ENCODE measurements at places on chromosomes 7 and 10.

DNA sequence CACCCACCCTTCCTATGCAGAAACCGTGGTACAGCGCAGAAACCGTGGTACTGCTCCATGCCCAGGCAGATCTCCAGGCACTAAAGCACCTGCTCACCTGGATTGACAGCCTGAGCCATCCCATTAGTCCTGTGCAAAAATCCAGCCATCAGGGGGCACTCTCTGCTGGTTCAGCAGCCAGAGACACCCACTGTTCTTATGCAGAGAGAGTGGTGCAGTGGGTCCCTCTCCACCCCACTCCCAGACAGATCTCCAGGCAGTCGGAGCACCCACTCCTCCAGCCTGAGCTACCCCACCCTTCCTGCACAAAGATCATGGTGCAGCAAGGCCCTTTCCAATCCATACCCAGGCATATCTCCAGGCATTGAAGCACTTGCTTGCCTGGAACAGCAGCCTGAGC, 219.8 kb downstream of the CTNNA3 start:
- DNase-seq, result no peak

DNA sequence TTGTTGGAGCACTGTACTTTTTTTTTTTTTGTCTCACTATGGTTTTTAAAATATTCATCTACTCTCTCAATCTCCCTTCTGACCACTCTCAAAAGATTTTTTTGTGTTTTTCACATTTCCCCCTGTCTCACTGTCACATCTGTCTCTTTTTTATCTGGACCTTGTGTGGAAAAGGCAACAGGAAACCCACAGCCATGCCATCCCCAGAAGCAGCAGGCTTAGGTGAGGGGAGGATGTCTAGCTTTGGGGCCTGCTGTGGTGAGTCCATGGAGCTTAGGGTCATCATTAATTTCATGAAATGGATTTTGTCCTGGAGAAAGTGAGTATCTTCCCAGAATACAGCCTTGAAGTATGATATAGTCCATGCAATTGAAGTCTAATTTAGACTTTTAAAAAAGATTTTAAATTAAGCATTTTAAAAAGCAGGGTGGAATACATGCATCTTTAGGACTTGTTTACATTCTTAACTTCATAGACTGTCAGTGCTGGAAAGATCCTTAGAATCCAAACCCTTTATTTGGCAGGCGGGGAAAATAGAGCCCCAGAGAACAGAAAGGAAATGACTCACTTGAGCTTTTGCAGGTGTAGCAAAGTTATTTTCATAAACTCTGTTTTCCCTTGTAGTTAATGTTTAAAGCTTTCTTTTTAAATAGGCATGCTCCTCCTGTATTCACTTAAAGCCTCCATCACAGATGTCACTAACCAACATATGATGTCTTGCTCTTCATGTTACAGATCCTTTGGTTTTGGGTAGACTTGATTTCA, 25.1 kb downstream of the MINDY4 start:
- no peak for DNase-seq

DNA sequence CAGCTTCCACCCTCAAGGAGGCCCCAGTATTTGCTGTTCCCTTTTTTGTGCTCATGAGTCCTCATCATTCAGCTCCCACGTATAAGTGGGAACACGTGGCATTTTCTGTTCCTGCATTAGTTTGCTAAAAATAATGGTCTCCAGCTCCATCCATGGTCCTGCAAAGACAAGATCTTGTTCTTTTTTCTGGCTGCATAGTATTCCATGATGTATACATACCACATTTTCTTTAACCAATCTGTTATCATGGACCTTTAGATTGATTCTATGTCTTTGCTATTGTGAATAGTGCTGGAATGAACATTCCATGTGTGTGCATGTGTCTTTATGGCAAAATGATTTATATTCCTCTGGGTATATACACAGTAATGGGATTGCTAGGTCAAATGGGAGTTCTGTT, 17.0 kb downstream of the KRIT1 start:
- no peak for DNase-seq

DNA sequence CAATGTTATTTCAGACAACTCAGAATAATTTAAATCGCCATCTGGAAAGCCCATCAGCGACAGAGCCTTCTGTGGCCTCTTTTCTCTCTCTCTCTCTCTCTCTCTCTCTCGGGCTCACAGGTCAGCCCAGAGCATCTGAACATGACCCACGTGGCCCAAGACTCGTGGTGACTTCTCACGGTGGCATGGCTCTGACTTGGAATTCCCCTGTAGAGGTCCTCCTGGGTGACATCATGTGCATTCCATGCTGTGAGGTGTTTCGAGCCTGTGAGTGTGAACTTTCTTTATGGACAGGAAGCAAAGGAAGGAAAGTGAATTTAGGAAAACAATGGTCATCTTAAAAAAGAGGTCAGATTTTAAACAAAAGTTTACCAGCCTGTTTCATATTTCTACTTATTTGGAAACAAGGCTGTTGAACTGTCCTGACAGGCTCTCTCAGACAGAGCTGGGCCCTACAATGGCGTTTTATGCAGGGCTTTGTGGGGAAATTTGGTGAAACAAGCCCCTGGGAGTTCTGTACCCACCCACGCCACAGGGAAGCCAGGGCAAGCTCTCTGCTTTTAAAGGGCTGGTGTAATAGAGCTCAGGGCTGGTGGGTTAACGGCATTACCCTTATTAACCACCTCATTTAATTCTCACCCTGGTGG, 359.7 kb upstream of the ZNF32 start:
- no peak for DNase-seq

DNA sequence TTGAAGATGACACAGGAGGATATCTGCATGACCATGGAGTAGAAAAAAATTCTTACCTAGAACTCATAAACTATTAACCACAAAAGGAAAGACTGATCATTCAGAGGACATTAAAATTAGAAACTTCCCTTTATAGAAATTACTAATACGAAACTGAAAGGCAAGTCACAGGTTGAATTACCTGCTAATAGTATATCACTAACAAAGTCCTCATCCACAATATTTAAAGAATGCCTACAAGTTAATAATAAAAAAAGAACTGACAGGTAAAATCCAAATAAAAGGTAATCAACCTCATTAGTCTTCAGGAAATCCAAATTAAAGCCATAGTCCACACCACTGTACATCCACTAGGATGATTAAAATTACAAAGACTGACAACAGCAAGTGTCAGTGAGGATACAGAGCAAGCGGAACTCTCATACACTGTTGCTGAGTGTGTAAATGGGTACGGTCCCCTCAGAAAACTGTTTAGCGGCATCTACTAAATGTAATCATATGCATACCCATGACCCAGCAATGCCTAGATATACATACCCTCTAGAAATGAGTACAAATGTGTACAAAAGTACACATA, 71.2 kb downstream of the ARHGAP21 start:
- no peak for DNase-seq

GRCh38 chr10:77637532-77638320, at the start of gene KCNMA1:
KCNMA1 (minus strand) TSS chr10:77637808.
- no peak for DNase-seq

DNA sequence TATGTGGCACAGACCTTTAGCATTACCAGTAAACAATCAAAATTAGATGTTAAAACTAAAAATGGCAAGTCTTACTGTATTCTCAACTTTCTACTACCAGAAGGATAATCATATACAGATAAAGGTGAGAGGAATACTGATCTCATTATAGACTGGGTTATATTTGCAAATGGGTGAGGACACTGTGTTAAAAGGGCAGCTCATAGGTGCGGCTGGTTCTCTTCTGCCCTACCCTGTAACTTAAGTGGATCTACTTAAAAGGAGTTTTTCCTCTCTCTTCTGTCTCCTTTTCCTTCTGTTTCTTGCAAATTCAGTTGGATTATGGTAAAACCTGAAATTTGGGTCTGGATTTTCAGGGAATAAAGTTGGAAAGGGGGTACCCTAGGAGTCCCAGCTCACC, 33.0 kb downstream of the WASL start:
- no peak for DNase-seq

GRCh38 chr7:40656349-40656748, 521.5 kb downstream of the SUGCT start:
- DNase-seq, result no peak

- no peak for DNase-seq
These were observed 5.7 kb downstream of the HECTD2 start for GRCh38 chr10:91415816-91416215.

GRCh38 chr10:131579251-131580071, 267.9 kb upstream of the TCERG1L start:
- no peak for DNase-seq

GRCh38 chr7:23469961-23470250, 385 bp downstream of the IGF2BP3 start:
- no peak for DNase-seq

DNA sequence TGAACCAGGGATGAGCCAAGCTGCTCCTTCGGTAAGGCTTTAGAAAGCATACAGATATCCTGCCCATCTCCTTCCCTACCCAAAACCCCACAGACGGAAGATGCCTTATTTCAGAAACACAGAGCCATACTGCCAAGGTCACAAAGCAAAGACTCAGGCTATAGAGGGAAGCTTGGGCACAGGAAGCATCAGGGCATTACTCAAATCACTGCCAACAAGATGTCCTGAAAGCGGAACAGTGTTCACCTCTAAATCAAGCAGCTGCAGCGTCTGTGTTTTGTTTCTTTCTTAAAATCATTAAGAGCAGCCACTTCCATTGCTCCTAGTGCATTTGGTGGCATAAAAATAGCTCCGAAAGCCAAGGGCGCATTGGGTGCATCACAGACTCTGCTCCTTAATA, 307.3 kb downstream of the SORCS1 start:
- DNase-seq, result no peak

DNA sequence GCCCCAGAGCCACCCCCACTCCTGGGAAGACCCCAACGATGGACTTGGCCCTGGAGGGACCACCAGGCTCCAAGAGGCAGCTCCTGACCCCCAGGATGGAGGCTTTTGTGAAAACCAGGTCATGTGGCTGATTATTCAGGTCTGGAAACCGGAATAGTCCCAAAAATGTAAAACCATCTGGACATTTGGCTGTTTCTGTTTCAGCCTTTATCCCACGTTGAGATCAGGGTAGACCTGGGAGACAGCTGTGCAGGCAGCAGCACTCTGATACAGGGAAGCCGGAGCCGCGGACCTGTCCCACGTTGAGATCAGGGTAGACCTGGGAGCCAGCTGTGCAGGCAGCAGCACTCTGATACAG, 7.1 kb upstream of the ADGRA1 start:
- no peak for DNase-seq

DNA sequence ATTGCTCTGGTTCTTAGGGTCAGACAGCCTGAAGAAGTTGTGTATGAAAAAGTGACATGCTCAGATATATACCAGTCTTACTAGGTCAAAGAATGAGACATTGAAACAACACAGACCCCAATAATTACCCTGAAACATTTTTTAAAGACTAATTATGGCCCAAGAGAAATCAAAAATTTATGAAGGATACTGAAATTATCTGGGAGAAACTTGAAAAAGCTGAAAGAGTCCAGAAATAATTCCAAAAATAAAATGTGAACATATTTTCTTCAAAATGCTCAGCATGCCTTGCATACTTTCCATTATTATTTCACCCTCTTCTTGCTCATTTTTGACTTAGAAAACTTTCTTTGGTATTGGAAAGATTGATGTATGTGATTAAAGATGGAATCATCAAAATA, 198.9 kb upstream of the CCDC6 start:
- DNase-seq, result no peak

GRCh38 chr7:93231259-93231658, 907 bp upstream of the VPS50 start:
- DNase-seq, result no peak

GRCh38 chr10:89283025-89283935, 18.6 kb upstream of the IFIT2 start:
- no peak for DNase-seq

GRCh38 chr10:47357911-47358310, 9.7 kb downstream of the RBP3 start:
- DNase-seq, result no peak

GRCh38 chr10:103715430-103715829, 139.9 kb downstream of the SH3PXD2A start:
- DNase-seq, result no peak
